ENCODE measurements at places on chromosomes 2 and 18. TPM values are rescaled to one million over a fixed set of nuclear protein-coding genes. Genes with fewer than 3 reads are reported as not detected.

CENPA gene
- total RNA-seq, result 5.2 TPM

UPP2 gene
- not detected for total RNA-seq

CXCR4 gene
- total RNA-seq, result 76.6 TPM

SCTR gene
- total RNA-seq, result not detected

NEU4 gene
- not detected for total RNA-seq

GAREM1 gene
- total RNA-seq, result 1.9 TPM

CFAP210 gene
- total RNA-seq, result not detected

ME2 gene
- total RNA-seq, result 53.7 TPM

CGREF1 gene
- 1.2 TPM for total RNA-seq

FEV gene
- not detected for total RNA-seq

CRYGD gene
- not detected for total RNA-seq

BOLL gene
- total RNA-seq, result not detected

LYG1 gene
- 0.27 TPM for total RNA-seq

INO80B gene
- 8.5 TPM for total RNA-seq

CCDC68 gene
- total RNA-seq, result 5.9 TPM
